ENCODE measurements at places on chromosomes 13 and 19. TPM values are rescaled to one million over a fixed set of nuclear protein-coding genes. Genes with fewer than 3 reads are reported as not detected.

The GPC6 gene
- total RNA-seq: 1.8 TPM

- no peak for ATAC-seq
Measured at GRCh38 chr19:3282564-3282963, 58.1 kb downstream of the CELF5 start.

GRCh38 chr19:49442354-49442753 lies 1.0 kb upstream of the SLC17A7 start:
- ATAC-seq: no peak

GRCh38 chr19:6359568-6360341 lies 1.6 kb upstream of the CLPP start:
- no peak for ATAC-seq

DNA sequence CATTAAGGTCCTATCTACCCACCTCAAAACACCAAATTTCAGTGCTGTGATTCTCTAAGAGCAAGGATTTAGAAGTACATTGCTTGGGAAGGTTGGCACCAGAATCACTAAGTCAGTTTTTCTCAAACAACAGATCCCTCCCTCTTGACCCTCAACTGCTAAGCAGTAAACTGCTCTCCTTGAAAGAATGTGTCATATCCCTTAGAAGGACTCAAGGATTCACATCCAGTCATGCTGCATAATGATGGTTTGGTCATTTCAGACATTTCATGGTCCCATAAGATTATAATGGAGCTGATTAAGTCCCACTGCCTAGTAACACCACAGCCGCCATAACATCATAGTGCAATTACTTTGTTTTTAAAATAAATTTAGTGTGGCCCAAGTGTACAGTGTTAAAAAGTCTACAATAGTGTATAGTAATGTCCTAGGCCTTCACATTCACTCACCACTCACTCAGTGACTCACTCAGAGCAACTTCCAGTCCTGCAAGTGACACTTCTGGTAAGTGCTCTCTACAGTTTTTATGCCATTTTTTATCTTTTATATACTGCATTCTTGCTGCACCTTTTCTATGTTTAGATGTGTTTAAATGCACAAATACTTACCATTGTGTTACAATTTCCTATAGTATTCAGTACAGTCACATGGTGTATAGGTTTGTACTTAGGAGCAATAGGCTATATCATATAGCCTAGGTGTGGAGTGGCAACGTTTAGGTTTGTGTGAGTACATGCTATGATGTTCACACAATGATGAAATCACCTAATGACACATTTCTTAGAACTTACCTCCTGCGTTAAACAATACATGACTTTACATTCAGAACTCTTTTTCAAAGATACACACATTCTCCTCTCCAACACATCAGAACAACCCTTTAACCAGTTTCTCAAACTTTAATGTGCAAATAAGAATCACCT lies 15.7 kb upstream of the CCDC169 start:
- no peak for ATAC-seq

GRCh38 chr19:58229255-58229639 lies 533 bp downstream of the ZNF544 start:
- ATAC-seq: peak; percentile 33

GRCh38 chr13:97057176-97057575 lies 62.9 kb upstream of the OXGR1 start:
- no peak for ATAC-seq
